ENCODE measurements at places on chromosomes 2 and 18. TPM values are rescaled to one million over a fixed set of nuclear protein-coding genes. Genes with fewer than 3 reads are reported as not detected.

Gene PLEKHB2
- total RNA-seq, result 73.9 TPM

- DNase-seq, result no peak
Observed at GRCh38 chr2:28074137-28074536, 183.6 kb downstream of the BABAM2 start.

Gene OTOS
- total RNA-seq, result not detected

GRCh38 chr2:34652636-34653035, 1053.5 kb upstream of the FAM98A start:
- no peak for DNase-seq

DNA sequence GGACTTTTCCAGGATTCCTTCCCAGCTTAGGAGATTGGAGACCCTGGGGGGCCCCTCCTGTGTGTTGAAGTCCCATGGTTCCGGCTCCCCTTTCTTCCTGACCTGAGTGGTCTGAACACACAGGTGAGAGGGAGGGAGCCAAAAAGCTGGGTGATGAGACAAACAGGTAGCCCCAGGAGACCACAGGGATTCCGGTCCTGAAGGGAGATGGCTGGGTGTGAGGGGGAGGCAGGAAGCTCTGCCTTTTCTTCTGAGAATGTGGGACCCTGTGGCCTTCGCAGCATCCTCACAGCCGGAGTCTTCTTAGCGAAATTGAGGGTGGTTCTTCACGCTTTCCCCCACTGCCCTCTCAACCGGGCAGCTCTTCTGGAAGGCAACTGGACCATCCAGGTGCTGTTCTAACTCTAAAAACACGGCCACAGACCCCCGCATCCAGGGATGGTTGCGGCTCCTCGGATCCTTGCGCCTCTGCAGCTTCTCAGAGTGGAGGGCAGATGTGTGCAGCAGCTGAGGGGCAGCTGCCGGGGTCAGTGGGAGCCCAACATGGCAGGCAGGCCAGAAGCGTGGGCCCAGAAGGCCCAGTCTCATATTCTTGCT, 4.4 kb downstream of the SLC66A3 start:
- no peak for DNase-seq

GRCh38 chr2:44296653-44297052, 21.4 kb downstream of the SLC3A1 start:
- no peak for DNase-seq

DNA sequence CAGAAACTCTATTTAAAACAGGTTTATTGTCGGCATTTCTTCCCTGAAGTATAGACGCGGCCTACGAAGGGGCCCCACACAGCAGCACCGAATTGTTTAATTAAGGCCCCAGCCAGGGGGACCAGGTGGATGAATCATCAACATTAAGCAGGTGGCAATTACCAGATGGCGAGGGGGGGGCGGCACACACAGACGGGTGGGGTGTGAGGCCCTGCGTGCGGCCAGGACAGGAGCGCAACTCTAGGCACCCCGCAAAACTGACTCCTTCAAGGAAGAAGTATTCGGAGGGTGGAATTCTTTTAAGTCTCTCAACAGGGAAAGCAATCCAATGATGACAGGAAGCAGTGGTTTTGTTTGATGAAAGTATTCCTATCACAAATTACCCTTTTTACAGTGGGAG, 830.4 kb downstream of the GALR1 start:
- no peak for DNase-seq

GRCh38 chr2:153416071-153416470, 62.5 kb downstream of the RPRM start:
- no peak for DNase-seq

Gene KATNAL2
- 3.1 TPM for total RNA-seq

DNA sequence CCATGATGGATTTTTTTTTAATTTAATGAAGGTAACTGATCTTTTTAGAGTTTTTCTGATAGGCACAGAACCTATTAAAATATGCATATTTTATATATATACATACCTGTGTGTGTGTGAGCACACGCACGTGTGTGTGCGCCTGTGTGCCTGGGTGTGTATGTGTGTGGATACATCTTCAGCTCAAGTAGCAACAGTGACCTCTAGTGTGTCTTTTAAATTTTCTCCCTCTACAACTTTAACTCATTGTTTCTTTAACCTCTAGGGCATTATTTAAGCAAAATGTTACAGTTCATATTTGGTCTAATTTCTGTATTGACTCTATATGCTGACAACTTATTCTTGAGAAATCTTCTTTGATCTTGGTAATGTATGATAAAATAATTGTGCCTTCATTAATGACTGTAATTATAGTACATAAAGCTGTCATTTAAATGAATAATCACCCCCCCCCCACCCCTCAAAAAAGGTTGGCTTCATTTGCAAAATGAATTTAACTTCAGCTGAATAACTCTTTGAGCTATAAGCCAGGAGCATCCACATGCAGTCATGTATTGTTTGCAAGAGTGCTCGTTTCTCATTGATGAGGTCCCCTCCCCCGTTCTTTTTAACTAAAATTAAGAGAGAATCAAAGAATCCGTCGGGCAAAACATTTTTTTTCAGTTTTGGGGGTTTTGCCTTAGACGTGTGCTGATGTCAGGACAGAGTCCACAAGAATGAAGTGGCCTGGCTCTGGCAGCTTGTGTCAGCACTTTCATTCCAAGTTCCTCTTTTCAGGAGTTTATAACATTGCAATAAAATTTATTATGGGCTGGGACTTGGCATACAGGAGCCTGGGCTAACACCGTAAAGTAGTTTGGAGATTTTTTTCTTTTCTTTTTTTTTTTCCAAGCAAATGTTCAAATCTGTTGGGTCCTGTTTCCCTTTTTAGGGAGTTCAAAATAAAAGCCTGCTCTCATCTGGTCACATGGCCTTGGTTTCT, 80.0 kb downstream of the ETAA1 start:
- DNase-seq, result no peak

DNA sequence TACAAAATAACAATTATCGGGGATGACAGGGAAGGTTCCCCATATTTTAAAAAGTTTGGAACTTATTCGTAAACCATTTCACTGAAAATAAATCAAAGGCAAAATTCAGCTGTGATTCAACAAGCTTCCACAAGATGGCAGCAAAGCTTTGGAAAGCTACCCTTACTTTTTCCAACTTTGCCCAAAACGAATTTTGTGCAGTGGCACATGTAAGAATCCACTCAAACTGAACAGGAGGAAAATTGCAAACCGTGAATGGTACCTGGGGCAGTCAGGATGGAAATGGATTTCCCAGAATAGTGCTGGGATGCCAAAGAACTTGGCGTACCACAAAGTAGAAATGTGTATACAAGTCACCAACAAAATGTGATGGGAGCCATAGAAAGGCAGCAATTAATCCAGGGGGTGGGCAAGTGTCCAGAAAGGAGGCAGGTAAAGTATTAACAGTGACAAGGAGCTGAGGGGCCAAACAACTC, 10.7 kb downstream of the RPL31 start:
- DNase-seq, result no peak

DNA sequence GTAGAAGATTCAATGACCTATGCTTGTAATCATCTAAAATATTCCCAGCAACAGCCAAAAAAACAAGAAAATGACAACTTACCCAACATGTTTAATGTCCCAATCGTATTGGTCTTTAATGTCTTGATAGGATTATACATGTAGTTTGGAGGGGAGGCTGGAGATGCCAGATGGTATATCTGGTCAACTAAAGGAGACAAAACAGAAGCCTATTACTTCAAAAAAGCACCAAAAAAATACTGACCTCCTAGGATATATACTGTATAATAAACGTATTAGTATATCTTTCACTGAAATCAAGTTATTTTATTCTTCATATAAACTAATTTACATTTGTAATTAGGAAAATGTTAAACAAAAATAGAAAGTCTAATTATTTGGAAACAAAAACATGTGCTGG, 64.5 kb downstream of the UXS1 start:
- no peak for DNase-seq

DNA sequence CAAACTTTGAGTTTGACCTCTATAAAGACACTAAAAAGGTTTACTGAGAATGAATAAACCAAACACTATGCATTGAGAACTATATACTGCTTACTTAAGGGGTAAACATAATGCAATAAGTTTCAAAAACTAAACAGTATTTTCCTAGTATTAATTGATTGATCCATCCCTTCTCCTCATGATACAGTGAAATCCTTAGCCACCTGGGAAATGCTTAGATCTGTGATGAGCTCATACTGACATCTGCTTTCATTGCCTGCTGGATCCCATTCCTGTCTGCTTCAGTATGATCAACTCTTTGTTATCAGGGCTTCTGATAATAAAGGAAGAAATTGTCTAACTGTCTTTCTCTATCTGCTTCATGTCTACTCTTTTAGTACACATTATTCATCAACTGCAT, 74.9 kb upstream of the UBE2E3 start:
- DNase-seq, result no peak

- DNase-seq, result no peak
Observed at GRCh38 chr2:176679061-176679669, 409.9 kb downstream of the MTX2 start.

GRCh38 chr18:6255116-6255705, 159.5 kb downstream of the L3MBTL4 start:
- DNase-seq, result no peak

GRCh38 chr18:77206676-77207374, 42.8 kb upstream of the GALR1 start:
- DNase-seq, result no peak

Gene DUSP11
- total RNA-seq, result 17.9 TPM

DNA sequence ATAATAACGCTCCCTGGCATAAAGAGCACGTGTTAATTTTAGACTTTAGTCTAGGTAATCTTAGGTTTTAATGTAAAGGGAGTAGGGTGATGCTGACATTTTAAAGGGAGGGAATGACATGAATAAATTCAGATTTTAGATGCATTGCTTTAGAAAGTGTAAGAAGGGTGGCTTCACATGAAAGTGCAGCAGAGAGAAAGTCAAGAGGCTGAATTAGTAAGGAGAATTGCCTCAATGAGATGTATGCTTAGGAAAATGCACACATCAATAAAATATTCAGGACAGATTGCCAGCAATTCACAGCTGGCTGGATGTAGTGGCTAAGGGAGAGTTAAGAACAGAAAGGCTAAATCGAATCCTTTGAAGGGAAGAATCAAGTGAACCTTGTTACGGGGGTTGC, 165.5 kb upstream of the CDH19 start:
- no peak for DNase-seq

- no peak for DNase-seq
Observed at GRCh38 chr2:194104687-194105086, 1552.3 kb upstream of the SLC39A10 start.

GRCh38 chr18:33720133-33720532, 142.1 kb downstream of the ASXL3 start:
- DNase-seq, result no peak

DNA sequence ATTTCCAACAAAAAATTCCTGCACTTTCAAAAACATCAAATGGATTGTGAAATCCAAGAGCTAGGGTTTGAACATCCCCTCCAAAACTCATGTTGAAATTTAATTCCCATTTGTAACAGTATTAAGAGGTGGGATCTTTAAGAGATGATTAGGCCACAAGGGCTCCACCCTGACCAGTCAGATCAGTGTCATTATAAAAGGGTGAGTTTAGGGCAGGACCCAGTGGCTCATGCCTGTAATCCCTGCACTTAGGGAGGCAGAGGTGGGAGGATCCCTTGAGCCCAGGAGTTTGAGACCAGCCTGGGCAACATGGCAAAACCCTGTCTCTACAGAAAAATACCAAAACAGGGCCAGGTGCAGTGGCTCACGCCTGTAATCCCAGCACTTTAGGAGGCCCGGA, 8.9 kb downstream of the GTF3C2 start:
- DNase-seq, result no peak

Gene TTN
- 19.6 TPM for total RNA-seq

DNA sequence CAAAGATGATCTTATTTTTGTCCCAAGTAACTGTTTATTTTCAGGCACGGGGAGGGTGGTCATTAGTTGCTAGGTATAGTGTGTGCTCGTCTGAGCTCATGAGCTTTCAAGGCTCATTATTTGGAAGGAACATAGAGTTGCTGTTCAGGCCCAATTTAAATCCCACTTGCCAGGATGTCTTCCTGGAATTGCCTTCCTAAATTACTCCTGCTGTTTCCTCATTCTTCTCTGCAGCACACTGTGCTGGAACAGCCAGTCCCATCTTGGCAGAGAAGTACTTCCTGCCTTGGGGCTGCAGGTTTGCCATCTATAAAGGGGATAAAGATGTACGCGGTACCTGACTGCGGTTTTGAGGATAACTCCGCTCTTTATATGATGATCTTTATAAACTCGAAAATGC, 37.3 kb downstream of the GREB1 start:
- peak; percentile 3 for DNase-seq

Gene ZSWIM2
- not detected for total RNA-seq

DNA sequence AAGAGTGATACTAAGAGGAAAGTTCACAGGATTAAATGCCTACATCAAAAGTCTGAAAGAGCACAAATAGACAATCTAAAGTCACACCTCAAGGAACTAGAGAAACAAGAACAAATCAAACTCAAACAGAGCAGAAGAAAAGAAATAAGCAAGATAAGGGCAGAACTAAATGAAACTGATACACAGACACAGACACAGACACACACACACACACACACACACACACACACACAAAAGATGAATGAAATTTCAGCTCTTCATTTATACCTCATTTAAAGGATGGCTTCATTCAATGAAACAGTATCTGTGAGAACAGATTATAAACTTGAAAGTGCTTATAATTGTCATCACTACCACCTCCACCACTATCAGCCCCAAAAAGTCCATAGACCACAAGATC, 428.9 kb downstream of the MBD2 start:
- no peak for DNase-seq

- no peak for DNase-seq
Observed at GRCh38 chr2:199902486-199903110, 8.5 kb upstream of the C2orf69 start.

DNA sequence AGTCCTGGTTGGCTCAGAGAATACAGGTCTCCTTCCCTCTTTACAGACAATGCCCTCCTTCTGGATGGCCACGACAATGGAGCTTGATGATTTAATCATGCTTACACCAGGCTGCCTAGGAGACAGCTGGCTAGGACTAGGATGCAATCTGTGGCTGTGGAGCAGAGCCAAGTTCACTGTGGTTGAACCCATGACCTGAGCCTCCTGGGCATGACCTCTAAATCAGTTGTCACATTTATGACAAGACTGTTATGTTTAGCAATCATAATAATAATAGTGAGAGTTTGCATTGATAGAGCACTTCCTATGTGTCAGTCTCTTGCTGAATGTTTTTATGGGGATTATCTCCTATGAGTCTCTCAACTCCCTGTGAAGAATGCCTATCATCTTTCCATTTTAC, 244.1 kb downstream of the ICOS start:
- DNase-seq, result peak; percentile 62

GRCh38 chr18:79983253-79983652, 5.1 kb downstream of the TXNL4A start:
- no peak for DNase-seq

DNA sequence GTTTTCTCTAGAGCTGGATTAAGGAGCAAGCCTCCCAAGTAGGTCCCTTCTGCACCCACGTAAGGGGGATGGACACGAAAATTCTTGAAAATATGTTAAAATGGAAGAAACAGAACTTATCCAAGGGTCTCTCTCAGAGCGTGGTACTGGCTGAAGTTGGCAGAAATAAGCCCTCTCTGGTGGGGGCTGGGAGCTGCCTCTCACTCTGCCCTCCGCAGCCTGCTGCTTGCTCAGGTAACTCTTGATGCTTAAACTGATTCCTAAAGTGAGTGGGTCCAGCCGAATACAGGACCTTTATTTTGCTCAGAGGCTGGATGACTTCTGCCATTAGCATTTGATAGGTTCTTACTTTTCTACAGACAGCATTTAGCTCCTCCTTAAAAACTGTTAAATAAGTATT, 78.1 kb downstream of the SPHKAP start:
- no peak for DNase-seq

GRCh38 chr2:46815121-46815802, 100.3 kb downstream of the MCFD2 start:
- DNase-seq, result no peak

All from upper lobe of right lung (tissue), 1 donor.